ENCODE measurements at places on chromosomes 11 and 22.

GRCh38 chr11:26285608-26286007, 46.3 kb upstream of the ANO3 start:
- no peak for DNase-seq

GRCh38 chr22:36156515-36157419, 3.8 kb downstream of the APOL3 start:
- DNase-seq: no peak

DNA sequence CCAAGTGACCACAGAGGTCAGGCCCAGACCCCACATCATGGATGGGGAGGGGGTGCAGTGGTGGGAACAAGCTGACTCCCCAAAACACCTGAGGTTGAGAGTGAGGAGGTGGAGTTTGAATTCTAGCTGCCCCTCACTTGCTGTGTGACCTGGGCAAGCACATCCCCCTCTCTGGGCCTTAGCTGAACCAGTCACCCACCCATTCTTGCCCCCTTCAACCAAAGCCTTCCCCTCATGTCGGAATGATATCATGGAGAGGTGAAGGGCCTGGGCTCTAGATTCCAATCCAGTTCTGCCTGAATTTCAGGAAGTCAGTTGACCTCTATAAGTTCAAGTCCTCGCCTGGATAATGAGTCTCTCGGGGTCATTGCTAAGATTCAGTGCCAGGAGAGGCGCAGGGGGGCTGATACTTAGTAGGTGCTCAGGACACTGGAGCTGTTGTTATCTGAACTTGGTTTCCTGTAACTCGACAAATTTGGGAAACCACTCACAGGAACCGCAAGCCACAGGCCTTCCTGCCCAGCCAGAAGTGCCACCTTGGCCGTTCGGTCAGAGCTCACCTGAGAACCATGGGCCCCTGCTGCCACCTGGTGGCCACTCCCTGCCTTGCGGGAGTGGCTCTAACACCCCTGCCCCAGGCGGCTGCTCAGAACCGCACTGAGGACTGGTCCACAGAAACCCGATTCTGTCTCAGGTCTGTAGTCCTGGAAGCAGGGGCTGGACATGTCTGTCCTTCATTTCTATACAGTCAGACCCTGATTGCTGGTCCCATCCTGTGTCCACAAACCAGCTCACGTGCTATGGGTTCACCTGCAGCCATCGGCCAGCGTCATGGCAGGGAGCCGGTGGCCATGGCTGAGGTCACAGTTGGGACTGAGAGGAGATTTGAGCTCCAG, 6.9 kb downstream of the CDC42EP1 start:
- DNase-seq: peak; percentile 67

DNA sequence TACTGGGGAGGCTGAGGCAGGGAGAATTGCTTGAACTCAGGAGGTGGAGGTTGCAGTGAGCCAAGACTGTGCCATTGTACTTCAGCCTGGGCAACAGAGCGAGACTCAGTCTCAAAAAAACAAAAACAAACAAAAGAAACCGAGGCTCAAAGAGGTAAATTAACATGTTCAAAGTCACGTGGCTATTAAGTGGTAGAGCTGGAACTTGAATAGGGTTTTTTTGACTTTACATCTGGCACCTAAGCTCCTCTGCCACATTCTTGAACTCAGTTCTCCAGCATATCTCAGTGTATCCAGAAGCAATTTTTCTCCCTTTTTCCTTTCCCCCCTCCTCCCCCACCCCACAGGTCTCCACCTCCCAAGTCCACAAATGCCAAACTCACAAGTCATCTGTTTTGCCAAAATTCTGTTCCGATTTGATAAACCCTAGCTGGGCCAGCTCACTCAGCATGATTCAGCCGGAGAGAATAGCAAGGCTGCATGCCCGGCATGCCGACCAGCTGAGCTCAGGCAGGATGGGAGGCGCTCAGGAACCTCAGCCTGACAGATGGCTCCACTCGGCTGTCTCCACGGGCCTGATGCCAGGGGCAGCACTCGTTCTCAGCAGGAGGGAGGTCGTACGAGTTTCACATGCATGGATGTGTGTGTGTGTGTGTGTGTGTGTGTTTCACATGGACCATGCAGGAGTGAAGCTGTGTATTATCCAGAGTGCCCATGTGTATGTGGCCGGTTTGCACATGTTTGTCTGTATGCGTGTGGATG, 63.2 kb upstream of the RRAS2 start:
- peak; percentile 90 for DNase-seq

DNA sequence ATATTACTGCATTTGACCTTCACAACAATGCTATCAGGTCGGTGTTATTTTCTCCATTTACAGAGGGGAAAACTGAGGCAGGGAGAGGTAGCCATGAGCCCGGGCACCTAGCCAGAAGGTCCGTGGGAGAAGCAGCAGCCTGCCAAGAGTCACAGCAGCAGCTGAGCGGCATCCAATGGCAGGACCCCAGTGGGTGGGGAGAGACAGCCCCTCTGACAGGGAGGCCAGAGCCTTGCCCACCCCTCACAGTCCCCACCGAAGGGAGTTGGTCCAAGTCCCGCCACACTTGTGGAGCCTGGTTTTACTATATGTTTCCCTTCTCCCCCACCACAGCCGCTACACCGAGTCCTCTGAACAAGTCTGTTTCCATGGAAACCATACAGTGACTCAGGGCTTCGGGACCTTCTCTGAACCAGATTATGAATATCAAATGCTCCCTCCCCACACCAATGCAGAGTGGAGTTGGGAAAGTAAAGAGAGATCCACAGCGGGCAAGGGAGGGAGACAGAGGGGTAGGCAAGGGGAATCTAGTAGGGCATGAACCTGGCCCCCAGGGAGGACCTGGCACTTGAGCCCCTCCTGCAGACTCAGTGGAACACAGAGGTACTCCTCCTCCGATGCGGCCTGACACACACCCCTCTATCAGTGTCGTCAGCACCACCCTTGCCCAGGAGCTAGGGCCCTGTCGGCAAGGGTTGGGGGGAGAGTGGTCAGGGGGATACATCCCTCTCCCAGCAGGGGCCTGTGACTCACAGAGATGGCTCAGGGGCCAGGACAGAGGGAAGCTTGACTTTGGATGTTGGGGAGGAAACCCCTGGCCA, 2.5 kb downstream of the CHST1 start:
- peak; percentile 95 for DNase-seq

DNA sequence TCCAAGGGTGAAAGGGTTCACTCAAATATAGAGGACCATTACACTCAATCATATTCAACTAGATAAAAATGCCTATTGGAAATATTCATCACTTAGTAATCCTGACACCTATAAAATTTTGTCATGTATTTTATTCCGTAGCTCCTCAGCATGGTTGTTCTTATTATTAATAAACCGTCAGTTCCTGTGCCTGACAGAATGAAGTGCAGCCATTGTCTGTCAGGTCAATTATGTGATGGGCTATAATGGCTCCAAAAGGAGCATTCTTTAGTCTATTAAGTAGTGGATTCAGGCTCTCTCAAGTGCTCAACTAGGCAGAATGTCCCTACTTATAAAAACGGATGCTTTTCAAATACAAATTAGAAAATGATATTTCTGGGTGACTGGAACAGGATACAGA, 916.1 kb upstream of the ANO3 start:
- no peak for DNase-seq

DNA sequence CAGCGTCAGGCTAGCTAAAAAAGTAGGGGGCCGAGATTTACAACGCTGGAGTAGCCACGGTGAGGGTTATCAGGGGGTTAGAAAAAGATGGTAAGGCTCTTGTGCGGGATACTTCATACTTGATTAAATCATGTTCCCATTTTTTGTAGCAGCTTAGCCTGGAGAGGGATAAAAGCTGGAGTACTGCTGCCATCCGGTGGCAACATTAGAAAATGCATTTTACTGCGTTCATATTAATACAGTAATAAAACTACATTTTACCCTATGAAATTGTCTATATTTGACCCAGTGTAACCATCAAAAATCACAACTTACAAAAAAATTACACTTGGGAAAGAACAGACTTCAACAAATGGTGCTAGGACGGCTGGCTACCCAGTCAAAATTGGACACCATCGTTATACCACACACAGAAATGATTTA, 17.3 kb downstream of the RPUSD4 start:
- DNase-seq: peak; percentile 76

GRCh38 chr11:115925568-115926090, 421.4 kb upstream of the CADM1 start:
- no peak for DNase-seq

GRCh38 chr11:8831861-8832260, 79.1 kb upstream of the AKIP1 start:
- DNase-seq: no peak

DNA sequence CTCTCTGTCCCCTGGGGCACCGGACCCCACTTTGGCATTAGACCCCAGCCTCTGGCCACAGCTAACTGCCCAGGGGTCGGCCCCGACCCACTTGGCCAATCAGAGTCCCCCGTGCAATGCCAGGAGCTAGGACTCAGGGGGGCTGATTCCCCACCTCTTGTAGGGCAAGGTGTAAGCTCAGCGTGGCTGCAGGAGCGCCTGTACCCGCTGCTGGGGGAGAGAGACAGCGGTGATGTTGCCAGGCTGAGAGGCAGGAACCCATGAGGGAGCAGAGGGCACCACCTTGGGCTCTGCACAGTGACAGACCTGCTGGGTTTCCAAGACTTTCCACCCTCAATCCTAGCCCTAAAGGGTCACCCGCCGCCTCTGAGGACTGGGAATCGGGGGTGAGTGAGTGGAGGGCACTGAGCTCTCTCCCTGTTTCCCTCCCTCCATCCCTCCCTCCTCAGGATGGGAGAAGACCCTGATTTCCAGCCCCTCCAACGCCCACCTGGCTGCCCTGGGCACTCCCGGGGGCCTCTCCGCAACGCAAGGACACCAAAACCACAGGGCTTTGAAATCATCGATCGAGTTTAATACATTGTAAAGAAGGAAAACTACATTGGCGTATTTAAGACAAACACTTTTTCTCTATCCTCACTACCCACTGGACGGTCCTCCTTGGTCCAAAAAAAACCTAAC, 128.4 kb downstream of the ARHGAP8 start:
- DNase-seq: no peak

- DNase-seq: no peak
Measured at GRCh38 chr11:60292145-60292544, 11.7 kb downstream of the MS4A4A start.

- DNase-seq: no peak
Measured at GRCh38 chr11:66494458-66494857, 14.2 kb downstream of the DPP3 start.

DNA sequence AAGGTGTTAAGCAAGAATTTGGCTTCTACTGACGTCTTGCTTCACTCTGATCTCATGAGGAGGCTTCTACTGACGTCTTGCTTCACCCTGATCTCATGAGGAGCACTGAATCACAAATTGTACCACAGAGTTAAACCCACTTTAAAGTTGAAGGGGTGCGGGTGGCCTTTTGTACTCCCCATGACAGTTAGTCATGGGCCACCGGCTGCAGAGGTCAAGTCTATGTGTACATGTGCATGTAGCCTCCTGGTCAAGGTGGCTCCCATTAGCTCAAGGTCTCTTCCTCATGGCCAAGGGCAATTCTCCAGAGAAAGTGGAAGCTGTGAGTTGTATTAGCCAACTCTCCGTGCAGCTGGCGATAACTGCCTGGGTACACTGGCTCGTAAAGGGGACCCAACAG, 23.1 kb upstream of the FZD4 start:
- no peak for DNase-seq

DNA sequence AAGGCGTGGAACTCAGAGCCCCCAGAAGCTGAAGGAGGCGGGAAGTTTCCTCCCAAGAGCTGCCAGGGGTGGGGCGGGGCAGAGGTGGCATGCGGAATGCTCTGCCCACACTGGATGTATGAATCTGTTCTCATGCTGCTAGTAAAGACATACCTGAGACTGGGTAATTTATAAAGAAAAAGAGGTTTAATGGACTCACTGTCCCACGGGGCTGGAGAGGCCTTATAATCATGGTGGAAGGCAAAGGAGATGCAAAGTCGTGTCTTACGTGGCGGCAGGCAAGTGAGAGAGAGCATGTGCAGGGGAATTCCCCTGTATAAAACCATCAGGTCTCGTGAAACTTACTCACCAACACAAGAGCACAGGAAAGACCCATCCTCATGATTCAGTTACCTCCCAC, 57.6 kb downstream of the SMIM38 start:
- no peak for DNase-seq

GRCh38 chr22:43750751-43751150, 61.4 kb downstream of the EFCAB6 start:
- DNase-seq: no peak

DNA sequence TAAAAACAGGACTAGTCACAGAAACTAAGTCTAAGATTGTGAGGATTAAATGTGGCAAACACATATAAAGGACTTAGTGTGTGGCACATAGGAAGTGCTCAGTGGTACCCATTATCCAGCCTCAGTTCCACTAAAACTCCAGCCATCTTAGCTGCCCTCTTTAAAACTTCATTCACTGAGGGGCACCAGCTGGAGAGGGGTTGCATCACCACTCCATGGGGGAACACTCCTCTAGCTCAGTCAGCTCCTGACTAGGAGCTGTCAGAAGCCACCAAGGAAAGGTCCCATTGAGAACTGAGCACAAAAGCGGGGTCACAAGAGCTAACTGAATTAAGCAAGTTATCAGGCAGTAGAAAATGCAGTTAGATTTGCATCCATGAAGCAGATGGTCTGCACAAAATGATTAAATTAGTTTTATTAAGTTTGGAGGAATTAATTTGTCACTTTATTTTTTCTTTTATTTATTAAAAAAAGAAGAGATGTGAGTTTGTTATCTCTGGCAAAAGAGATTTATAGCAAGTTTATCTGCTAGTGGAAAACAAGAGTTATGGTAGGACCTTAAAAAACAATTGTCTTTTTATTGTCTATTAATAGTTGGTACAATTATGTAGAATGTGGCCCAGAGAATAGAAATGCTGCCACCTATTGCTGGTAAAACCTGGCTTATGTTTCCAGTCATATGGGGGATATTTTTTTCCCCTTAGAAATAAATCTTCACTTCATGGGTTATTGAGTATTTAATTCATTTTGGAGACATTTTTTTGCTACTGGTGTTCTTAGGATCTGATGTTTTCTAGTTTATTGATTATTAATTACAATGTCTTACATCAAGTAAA, 95.7 kb downstream of the NAV2 start:
- DNase-seq: no peak

- DNase-seq: no peak
Measured at GRCh38 chr22:50140615-50141014, 29.9 kb upstream of the PANX2 start.

GRCh38 chr22:32803738-32804435, 2.4 kb downstream of the TIMP3 start:
- no peak for DNase-seq

DNA sequence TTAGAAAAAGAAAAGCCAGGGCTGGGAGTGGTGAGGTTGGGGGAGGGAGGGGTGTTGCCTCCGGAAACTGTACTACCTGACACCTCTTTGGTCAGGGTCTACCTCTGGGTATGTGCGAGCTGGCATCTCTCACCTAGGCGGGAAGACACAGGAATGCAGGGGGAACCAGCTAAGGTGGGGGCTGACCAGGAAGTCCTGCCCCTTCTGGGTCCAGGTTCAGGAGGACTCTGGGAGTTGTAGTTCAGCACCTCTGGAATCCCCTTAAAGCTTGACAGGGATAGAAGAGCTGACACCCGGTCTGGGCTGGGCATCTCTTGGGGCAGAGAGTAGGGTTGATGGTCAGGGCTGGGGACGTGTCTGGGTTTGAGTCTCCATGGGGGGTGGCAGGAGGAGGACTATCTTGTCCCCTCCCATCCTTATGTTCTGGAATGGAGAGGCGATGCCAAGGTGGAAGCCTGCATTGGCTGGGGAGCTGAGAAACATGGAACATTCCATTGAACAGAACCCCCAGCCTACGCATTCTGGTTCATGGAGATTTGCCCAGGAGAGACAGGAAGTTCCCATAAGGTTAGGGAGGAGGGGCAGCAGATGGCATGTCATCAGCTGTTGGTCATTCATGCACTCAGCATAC, 2.1 kb upstream of the KIAA1671 start:
- DNase-seq: peak; percentile 33
